ENCODE measurements at places on chromosomes 1 and 21.

- no peak for DNase-seq
Measured at GRCh38 chr1:36199934-36200741, 24.1 kb upstream of the THRAP3 start.

DNA sequence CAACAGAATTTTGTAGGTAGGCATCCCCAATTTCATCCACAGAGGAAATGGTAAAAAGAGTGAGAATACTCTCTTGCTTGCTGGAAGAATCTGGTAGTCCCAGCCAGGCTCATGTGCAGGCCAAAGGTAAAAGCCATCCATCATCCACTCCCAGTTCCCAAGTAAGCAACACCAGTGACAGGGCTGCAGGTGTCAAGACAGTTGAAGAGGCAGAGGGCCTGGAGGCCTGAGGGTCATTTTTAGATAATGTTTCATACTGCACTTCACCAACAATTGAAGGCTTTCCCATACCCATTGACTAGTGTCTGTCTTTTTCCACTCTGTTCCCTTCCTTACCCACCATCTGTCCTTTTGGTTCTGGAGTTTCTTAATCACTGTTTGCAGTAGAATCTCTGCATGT is 141.7 kb upstream of the L1TD1 start:
- no peak for DNase-seq

DNA sequence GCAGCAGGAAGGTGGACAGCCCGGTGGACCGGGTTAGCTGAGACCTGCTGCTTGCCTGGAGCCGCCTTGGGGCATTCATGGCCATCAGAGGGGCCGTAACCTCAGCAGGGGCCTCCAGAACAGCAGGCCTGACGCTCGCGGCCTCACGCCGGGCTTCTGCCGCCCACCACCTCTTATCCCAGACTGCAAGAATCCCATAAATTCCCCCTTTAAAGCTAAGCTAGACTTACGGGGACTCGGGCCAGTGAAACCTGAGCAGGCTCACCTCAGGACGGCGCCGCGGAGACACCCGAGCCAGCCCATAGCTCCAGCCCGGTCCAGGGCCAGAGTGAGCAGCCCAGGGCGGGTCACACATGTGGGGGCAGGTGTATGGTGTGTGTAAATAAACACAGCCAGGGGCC is 132.3 kb downstream of the GLIS1 start:
- DNase-seq: no peak

DNA sequence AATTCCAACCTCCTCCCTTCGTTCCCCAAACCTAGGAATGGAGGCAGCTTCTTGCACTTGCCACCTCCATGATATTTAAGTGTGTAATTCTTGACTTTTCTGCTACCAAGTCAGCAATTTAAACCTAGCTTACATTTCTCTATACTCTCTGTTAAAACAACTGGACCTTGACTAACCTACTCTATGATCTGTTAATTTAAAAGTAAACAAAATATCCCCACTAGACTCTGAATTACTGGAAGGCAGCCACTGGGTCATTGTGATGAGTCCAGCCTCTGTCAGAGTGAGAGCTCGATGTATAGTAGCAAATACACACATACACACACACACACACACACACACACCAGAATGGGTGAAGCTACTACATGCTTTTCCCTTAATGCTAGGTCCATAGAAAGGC is 40.0 kb upstream of the DHCR24 start:
- no peak for DNase-seq

DNA sequence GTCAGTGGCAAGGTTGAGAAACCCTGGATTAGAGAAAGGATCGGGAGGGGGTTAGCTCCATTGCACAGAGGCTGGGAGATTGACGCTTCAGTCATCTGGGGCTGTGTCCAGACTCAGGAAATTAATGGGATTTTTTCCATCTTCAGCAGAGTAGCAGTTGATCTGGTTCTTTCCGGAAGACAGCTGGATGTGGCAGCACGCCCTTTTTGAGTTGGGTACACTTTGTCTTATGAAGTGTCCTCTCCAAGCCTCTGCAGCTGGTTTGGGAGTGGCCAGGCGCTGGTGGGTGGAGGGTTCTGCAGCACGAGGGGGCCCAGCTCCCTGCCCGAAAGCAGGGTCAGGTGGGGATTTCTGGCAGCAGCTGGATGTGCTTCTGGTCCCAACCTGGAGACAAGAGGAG is 95.1 kb downstream of the TAS1R2 start:
- DNase-seq: no peak

DNA sequence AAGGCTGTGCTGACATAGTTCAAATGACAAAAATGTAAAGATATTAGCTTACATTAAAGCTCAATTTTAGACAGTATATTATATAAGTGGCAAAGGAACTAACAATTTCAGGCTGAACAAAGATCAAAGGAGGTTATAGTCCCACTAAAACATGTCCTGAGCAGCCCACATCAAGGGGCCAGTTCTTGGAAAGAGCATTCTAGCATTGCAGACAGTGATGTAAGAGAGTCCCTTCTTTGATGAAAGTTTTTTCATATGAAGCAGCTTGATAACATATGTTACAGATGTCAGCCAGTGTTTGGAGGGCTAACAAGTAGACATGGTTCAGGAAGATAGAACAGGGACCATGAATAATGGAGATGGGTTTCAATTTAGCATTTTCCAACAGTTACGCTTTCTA is 301.7 kb downstream of the NTNG1 start:
- DNase-seq: no peak

GRCh38 chr1:12654657-12655056 is 10.8 kb downstream of the AADACL4 start:
- DNase-seq: no peak

GRCh38 chr1:12477936-12478611 is 139.9 kb downstream of the DHRS3 start:
- DNase-seq: peak; percentile 95

GRCh38 chr1:160724465-160725242 is 13.0 kb upstream of the CD48 start:
- DNase-seq: no peak

- DNase-seq: no peak
Measured at GRCh38 chr1:205199090-205199930, 12.2 kb downstream of the DSTYK start.

GRCh38 chr1:3672971-3673361 is 20.6 kb downstream of the TP73 start:
- DNase-seq: no peak

DNA sequence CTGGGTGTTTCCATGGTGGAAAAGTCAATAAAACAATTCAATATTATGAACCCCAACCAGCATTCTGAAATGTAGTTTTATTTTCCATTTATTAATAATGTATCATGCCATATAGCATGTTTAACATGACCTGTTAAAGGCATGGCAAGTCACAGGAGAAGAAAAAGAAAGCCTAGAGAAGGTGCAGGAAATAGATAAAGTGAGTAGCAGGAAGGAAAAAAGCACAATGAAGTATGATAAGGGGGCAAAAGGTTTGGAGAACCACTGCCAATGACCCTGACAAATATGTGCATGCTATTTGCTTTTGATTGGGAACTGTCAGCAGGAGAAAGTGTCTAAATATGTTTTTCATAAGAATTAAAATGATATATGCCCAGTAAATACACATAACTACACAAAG is 85.6 kb downstream of the HMCN1 start:
- no peak for DNase-seq

DNA sequence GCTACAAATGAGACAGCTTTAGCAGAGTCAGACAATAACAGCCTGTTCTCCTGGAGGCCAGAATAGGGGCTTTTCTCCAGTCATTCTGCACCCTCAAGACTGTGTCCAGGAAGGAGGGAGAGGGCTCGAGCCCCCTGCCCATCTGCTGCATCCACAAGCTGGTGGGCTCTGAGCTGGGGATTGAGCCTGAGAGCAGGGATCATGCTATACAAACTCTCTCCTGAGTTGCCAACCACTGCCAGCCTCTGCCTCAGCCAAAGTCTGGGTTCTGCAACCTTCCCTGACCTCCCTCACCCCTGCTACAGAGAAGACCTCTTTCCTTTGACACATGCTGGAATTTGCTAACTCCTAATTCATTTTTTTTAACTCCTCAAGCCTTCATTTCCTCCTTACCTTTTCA is 14.8 kb upstream of the PPM1J start:
- no peak for DNase-seq

GRCh38 chr1:202645097-202645476 is 65.2 kb downstream of the SYT2 start:
- DNase-seq: no peak

GRCh38 chr1:154420961-154421924 is 16.1 kb downstream of the IL6R start:
- DNase-seq: no peak

DNA sequence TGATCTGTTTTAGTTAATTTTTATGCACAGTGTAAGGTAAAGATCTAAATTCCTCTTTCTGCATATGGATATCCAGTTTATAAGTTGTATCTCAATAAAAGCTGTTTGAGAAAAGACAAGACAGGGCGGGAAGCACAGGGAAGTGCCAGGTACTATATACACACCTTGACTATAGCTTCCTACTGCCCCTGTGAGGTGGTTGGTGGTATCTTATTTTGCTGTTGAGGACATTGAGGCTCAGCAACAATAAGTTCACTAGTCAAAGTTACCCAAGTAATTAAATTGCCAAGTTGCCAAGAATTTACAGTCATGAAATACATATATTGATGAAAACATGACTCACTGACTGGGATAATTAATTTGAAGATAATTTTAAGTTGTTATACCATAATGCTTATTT is 109.1 kb downstream of the CD247 start:
- no peak for DNase-seq

DNA sequence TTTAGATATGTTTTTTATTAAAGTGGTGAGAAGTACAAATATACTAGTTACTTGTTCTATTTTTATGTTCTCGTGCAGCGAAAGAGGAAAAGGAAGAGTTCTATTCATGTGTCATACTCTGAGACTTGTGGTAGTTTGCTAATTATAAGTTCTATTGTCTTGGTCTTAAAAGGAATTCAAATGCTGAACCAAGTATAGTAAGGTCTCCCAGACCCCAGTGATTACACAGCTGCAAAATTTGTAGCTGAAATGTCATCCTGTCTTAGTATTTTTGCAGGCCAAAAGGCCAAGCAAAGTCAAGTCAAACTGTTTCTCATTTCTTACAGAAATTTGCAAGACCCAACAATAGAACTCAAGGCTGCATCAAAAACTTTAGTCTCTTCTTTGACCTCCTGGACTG is 268.7 kb downstream of the CHRM3 start:
- DNase-seq: no peak

- DNase-seq: no peak
Measured at GRCh38 chr1:1630191-1630964, 1.6 kb upstream of the MMP23B start.

GRCh38 chr1:2233997-2234761 is 6.1 kb downstream of the SKI start:
- DNase-seq: no peak

DNA sequence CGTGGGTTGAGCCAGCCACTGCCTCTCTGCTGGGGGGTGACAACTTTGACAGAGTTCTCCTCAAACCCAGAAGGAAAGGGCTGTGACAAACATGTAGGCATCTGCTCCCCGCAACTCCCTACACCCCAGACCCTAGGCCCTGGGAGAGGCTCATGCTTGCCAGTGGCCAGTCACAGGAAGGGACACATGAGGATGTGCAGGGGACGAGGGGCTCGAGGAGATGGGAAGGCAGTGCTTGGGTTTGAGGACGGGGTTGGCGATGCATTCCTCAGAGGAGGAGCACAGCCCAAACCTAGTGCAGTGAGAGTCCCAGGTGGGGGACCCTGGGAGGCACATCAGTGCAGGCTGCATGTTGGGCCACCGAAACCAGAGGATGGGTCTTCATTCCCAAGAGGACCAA is 62.1 kb downstream of the STUM start:
- no peak for DNase-seq

DNA sequence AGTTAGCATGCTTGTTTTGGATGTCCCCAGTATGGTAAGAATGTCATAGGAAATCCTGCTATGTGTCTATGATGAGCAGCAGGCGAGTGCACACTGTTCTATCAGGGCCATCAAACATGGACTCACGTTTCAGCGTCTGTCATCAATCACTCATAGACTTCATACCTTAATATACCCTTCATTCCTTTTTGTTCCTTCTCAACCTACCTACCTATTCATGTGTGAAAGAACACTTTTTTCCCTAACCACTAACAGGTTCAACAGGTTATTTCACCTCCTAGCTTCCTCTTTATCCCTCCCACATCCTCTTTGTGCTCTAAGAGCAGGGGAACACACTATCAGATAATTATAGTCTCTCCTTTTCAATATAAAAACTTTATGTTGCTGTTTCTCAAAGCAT is 300.6 kb downstream of the TM2D1 start:
- peak; percentile 25 for DNase-seq

GRCh38 chr1:185309566-185309965 is 7.5 kb downstream of the IVNS1ABP start:
- DNase-seq: no peak

DNA sequence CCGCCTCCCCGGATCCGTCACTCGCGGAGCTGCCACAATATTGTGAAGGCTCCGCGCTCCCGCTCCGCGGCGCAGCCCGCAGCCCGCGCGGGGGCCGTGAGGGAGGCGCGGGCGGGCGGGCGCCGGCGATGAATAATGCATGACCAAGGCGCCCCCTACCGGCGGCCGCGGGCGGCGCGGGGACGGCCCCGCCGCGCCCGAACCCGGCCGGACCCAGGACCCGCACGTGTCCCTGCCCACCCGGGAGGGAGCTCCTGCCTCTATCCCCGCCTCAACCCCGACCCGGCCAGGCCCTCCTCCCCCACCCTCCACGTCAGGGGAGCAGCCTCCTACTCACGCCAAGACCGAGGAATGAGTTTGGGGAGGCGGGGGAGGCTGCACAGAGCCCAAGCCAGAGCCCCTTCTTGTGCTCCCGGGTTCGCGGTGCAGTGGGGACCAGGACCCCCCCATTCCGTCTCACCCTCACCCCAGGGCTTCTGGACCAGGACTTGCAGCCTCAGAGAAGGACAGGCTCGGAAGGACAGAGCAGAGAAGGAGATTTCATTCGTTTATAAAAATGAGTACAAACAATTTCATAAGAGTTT is 70.8 kb upstream of the CASZ1 start:
- no peak for DNase-seq

DNA sequence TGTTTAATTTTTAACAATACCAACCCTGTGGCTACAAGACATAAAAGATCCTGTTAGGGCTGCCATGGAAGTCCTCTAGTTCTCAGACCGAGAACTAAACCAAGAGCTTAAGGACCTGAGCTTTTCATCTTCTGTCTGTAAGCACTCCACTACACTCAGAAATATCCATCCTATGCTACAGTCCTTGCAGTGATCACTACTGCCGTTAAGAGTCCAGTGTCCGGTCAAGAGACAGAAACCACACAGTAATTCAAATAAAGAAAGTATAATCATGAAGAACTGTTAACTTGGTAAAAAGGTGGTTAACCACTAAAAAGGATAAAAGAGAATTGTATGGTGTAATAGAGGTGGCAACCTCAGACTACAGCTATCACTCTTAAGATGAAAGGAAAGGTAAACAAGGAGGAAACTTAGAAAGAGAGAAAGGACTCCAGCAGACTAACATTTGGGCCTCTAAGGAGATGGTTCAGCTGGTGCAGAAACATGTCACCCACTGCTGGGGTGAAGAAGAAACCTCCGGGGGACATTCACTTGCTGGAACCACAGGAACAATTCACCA is 22.1 kb upstream of the PRDX6 start:
- no peak for DNase-seq

DNA sequence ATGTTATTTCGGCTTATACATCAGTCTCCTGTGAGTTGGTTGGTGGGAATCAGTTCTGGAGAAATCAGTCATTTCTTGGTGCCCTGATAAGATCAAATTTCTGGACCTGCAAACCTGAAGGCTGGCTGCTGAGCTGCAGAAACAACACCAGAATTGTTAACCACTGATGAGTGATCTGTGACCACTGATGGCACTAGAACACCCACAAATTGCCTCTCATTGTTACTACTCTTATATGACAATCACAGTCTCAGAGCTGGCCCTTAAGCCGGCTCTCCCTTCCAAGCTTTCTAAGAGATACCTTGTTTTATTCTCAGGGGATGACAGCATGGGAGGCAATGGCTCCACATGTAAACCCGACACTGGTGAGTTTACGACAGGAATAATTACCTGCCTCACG is 1.9 kb downstream of the C1orf162 start:
- no peak for DNase-seq

All from kidney epithelial cell (primary cell).